ENCODE measurements at places on chromosomes 6 and 20. TPM values are rescaled to one million over a fixed set of nuclear protein-coding genes. Genes with fewer than 3 reads are reported as not detected.
A peak's percentile ranks its signal among the peaks of the same experiment; 100 is the strongest.

DNA sequence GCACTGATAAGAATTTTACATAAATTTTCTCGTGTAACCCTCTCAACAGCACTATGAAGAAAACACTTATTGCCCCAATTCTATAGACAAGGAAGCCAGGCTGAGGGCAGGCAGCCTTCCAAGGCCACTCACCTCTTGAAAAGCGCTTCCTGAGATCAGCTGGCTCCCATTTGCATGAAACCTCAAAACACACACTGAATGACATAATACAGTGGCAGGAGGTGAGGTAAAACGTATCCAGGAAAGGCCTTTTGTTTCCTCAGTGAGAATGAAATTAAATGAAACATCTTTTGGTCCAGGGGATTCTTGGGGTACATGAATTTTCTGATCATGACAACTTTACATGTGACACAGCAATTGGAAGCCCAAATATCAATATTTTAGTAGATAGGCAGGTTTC is 112.5 kb downstream of the WDR27 start:
- H3K4me1 ChIP-seq = no peaks in the 10 kb centered on the region
- DNase-seq = no peak
- H3K4me3 ChIP-seq = no peak overlapping the region

- no peak overlapping the region for H3K27ac ChIP-seq
- H3K4me3 ChIP-seq = no peak overlapping the region
- H3K36me3 ChIP-seq = no peaks in the 10 kb centered on the region
- H3K27me3 ChIP-seq = no peaks in the 10 kb centered on the region
Observed at GRCh38 chr6:131776985-131777384, 30.8 kb upstream of the ENPP1 start.

DNA sequence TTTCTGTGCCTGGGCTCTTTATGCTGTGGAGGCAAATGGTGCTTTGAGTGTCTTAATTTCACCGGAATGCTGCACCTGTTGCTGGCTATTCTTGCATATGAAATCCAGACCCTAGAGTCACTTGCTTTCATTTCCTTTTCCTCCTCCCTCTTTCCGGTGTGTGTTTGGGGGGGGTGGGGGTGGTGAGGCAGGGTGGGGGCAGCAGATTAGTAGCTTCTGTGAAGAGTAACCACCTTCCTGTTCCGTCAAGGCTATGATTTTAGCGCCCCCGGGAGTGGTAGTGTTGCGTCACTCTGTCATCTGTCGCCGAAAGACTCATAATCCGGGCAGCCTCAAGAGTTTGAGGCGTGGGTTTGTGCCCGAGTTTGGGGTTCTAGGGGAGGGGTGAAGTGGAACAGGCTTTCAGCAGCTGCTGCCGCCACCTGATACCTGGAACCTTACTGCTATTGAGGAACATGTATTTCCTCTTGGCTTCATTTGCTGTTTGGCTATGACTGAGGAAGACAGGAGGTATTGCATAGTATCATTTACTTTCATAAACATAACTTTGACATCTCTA is 49.1 kb downstream of the UTRN start:
- H3K36me3 ChIP-seq = no peaks in the 10 kb centered on the region
- no peaks in the 10 kb centered on the region for H3K27me3 ChIP-seq
- no peak for DNase-seq
- H3K27ac ChIP-seq = no peak overlapping the region

DNA sequence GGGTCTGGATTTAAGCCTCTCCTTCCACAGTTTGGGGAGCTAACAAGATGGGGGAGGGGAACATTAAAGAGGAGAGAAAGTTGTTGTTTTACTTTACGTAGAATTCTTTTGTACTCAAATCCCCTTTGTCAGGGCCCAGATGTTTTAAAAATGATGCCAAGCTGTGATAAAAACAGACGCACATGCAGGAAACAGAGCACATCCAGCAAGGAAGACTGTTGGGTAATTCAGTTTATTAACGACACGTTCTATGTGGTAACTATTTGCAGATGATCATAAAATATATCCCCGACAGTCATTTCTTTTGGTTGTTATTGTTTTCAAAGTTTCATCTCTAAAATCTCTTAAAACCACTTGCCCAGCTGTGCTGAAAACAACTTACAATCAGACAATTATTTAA is 307.0 kb upstream of the PRDM1 start:
- no peaks in the 10 kb centered on the region for H3K27me3 ChIP-seq
- H3K36me3 ChIP-seq = no peaks in the 10 kb centered on the region
- no peaks in the 10 kb centered on the region for H3K4me1 ChIP-seq
- no peak for DNase-seq
- H3K27ac ChIP-seq = no peak overlapping the region
- H3K4me3 ChIP-seq = no peak overlapping the region

- no peak for DNase-seq
- no peaks in the 10 kb centered on the region for H3K4me1 ChIP-seq
- H3K27me3 ChIP-seq = no peaks in the 10 kb centered on the region
- H3K36me3 ChIP-seq = no peaks in the 10 kb centered on the region
Observed at GRCh38 chr6:169363590-169363989, 109.9 kb upstream of the THBS2 start.

SEMG2 gene
- total RNA-seq = not detected

DNA sequence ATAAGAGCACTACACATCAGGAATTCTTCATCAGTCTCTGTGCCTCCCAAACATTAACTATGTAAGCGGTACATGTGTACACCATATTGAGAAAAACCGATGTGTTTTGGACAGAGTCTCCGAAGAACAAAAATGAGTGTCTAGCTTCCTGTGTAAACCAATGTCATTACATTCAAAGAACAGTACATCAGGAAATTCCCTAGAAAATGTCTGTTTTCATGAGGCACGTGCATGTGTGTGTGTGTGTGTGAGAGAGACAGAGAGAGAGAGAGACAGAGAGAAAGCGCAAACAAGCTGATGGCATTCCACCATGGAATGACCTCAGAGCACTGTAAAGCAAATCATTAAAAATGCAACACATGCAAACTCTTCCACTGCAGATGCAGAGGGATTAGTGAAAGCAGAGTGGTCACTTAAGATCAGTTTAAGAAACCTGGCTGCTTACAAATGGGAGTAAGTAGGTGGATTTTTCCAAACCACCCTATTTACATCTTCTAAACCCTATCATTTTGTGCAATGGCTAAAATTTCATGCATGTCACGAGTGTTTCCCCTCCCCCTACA is 133.9 kb downstream of the HIVEP2 start:
- no peaks in the 10 kb centered on the region for H3K36me3 ChIP-seq
- no peaks in the 10 kb centered on the region for H3K27me3 ChIP-seq
- no peak for DNase-seq
- peaks cover 13% of the 10 kb centered on the region for H3K4me1 ChIP-seq
- no peak overlapping the region for H3K4me3 ChIP-seq

DNA sequence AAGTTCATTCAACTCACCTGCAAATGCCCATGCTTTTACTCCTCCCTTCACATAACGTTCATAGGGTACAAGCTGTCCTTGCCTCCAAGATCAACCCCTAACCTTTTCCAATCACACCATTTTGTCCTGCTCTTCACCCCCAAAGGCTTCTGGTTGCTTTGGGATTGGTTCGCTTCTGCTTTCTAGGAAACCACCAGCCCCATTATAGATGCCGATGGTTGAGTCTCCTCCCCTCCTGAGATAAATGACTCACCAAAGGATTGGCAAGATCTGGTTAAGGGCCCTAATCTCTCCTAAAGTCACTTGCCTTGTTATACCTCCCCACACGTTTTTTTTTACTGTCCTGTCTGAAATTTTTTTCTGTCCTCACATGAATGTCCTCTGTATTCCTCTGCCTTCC is 311.4 kb downstream of the HACE1 start:
- H3K27me3 ChIP-seq = no peaks in the 10 kb centered on the region
- no peak for DNase-seq
- H3K4me3 ChIP-seq = no peak overlapping the region
- no peak overlapping the region for H3K27ac ChIP-seq
- no peaks in the 10 kb centered on the region for H3K36me3 ChIP-seq
- H3K4me1 ChIP-seq = no peaks in the 10 kb centered on the region

OGFR gene
- 7.0 TPM for total RNA-seq

FAM8A1 gene
- 22.9 TPM for total RNA-seq

DNA sequence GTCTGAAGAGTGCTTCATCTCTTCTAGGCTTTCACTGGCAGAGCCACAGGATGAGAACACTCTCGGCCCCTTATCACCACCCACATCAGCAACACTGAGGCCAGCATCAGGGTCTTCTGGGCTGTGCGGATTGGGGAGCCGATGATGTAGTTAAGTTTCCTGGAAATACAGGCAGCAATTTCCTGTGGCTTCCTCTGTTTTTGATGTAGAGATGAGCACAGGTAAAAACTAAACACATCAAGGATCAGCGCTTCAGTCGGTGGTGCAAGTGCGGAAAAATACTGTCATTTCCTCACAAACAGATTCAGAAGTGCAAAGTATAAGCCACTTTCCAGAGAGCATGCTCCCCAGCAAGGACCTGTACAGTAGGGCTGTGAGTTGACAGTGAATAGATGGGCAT is 62.6 kb downstream of the BACH2 start:
- no peaks in the 10 kb centered on the region for H3K4me1 ChIP-seq
- H3K4me3 ChIP-seq = no peak overlapping the region
- DNase-seq = no peak
- H3K36me3 ChIP-seq = no peaks in the 10 kb centered on the region

GRCh38 chr6:146914489-146915483 is 289.4 kb upstream of the STXBP5 start:
- no peaks in the 10 kb centered on the region for H3K36me3 ChIP-seq
- no peaks in the 10 kb centered on the region for H3K4me1 ChIP-seq
- H3K4me3 ChIP-seq = no peak overlapping the region
- H3K27me3 ChIP-seq = no peaks in the 10 kb centered on the region

JARID2 gene
- 45.8 TPM for total RNA-seq

PRKN gene
- total RNA-seq = 2.8 TPM

DNA sequence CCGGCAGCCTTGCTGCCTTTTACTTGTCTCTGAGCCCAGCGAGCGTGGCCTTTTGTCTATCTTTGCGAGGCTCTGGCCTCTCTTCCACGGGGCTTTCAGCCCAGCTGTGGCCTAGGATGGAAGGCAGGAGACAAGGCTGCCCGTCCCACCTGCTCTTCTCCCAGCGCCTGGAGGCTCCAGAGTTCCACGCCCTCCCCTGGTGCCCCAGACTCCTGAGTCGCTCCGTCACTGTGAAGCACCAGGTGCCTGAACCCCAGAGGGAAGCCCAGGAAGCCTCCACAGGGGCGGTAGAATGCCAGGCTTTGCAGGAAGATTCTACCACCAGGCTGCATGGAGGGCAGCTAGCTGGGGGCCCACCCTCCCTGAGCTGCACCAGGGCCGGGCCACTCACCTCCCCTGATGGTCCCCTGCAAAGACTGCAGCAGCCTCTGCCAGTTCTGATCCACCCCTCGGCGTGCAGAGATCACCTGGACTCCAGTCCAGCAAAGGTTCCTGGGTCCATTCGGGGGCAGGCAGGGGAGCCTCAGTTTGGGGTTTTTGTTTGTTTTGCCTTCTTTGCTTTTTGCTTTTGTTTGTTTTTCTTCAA is 384.6 kb downstream of the CDH4 start:
- no peaks in the 10 kb centered on the region for H3K27me3 ChIP-seq
- peak; percentile 50 for DNase-seq
- H3K4me1 ChIP-seq = peaks cover 15% of the 10 kb centered on the region
- no peak overlapping the region for H3K4me3 ChIP-seq
- no peak overlapping the region for H3K27ac ChIP-seq

PDE10A gene
- total RNA-seq = 17.3 TPM

DNA sequence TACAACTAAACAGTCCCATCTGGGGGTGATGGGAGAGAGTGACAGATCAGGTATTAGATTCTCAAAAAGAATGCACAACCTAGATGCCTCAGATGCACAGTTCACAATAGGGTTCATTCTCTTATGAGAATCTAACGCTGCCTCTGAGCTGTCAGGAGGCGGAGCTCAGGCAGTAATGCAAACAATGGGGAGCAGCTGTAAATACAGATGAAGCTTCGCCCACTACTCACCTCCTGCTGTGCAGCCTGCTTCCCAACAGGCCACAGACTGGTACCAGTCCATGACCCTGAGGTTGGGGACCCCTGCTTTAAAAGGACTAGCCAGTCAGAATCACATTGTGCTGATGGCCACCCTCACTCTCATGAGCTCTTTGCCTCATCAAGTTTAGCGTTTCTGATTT is 247.0 kb upstream of the KCNQ5 start:
- H3K4me1 ChIP-seq = peaks cover 7% of the 10 kb centered on the region
- peak; percentile 61 for DNase-seq
- no peak overlapping the region for H3K4me3 ChIP-seq
- H3K36me3 ChIP-seq = no peaks in the 10 kb centered on the region

RFX6 gene
- total RNA-seq = not detected

DNA sequence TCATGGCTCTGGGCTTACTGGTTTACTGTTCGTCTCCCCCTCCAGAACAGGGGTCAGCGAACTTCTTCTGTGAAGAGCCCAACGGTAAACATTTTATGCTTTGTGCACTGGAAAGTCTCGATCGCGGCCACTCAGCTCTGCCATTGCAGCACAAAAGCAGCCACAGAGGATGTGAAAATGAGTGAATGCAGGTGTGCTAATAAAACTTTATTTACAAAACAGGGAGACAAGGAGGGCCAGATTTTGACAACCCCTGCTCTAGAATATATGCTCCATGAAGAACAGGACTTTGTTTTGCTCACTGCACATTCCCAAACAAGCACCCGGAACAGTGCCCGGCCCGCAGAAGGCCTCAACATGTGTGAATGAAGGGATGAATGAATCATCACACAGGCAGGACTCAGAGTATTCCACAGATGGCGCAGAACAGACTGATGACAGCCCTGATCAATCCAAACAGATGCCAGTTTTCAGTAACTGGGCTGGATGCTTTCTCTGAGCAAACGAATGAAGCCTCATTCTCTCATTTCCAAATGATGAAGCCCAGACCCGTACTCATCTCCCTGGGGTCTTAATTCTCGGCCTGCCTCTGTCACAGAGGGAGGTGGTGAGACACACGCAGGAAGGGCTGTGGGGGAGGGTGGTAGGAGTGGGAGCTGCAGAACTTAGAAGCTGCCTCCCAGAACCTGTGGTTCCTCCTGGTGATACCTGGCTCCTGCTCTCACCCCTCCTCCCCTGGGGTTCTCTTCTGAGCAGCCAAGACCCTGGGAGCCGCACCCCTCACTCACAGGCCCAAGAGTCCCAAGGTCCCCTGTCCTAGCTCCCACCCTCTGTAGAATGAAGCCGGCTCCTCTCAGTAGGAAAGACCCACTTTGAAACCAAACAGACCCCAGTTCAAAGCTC is 196.4 kb downstream of the PREX1 start:
- no peak overlapping the region for H3K4me3 ChIP-seq
- no peaks in the 10 kb centered on the region for H3K4me1 ChIP-seq
- DNase-seq = no peak
- H3K27me3 ChIP-seq = no peaks in the 10 kb centered on the region
- H3K27ac ChIP-seq = no peak overlapping the region
- no peaks in the 10 kb centered on the region for H3K36me3 ChIP-seq

Measured in neural progenitor cell (in vitro differentiated cells).